Stimulated activated CD4-positive, alpha-beta T cell treated with anti-CD3 and anti-CD28 coated beads, Interleukin-2, amount 100 ng/mL, for 4 hours (primary cell): ENCODE measurements at places on chromosomes 6 and 20.

DNA sequence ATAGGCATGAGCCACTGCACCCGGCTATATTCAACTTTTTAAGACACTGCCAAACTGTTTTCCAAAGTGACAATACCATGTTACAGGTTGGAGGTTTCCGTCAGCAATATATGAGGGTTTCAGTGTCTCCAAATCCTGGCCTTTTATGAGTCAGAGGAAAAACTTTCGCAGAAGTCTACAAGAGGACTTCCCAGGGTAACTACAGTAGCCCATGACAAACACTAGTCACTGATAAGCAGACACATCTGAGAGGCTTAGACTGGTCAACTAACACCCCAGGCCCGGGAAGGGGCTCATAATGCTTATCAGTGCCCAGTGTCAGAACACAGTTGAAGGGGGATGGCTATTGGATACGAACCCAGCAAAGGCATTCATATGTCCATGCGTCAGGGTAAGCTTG is 85.4 kb downstream of the SOX4 start:
- DNase-seq: no peak

GRCh38 chr20:18404172-18404571 is 62.7 kb downstream of the DZANK1 start:
- DNase-seq: no peak

- no peak for DNase-seq
Measured at GRCh38 chr6:129513471-129513870, 196.5 kb downstream of the ARHGAP18 start.

DNA sequence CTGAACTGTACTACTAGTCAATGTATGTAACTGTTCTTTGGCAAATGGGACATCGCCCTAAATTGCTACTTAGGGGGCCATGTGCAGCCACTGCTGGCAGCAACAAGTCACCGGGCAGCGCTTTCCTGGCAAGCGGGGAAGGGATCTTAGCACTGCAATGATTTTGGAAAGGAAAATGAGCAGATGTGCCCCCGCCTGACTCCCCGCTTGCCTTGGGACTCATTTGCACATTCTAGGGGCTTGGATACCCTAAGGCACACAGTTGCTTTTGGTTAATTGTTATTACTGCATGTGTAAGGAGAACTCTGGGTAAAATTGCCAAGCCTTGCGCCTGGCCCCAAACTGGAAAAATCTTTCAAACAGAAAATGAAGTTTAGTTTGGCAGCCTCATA is 32.2 kb downstream of the CD83 start:
- no peak for DNase-seq

- DNase-seq: no peak
Measured at GRCh38 chr6:101393251-101393828, at the start of gene GRIK2. Gene GRIK2 (plus strand): TSS chr6:101393708.

DNA sequence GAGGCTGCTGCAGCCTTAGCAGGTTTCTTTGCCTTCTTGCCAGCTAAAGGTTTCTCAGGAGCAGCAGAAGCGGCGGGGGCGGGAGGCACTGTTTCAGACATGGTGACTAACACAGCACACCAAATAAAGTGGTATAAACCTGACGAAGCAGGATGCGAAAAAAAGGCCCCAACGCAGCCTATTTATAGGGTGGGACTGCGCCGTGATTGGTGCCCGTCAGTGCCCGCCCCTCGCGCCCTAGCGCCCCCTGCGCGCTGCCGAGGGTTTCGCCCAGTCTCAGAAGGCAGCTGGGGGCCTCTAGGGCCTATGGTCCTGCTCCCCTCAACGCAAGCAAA is 55.0 kb downstream of the TRIM38 start:
- DNase-seq: peak; percentile 76

GRCh38 chr20:61219021-61219431 is 33.0 kb upstream of the CDH4 start:
- DNase-seq: no peak

- no peak for DNase-seq
Measured at GRCh38 chr6:166499350-166500163, 86.9 kb downstream of the RAMACL start.

GRCh38 chr6:37100745-37101144 is 69.2 kb upstream of the PIM1 start:
- DNase-seq: no peak

GRCh38 chr6:167524261-167525111 is 199.6 kb downstream of the TTLL2 start:
- DNase-seq: no peak

DNA sequence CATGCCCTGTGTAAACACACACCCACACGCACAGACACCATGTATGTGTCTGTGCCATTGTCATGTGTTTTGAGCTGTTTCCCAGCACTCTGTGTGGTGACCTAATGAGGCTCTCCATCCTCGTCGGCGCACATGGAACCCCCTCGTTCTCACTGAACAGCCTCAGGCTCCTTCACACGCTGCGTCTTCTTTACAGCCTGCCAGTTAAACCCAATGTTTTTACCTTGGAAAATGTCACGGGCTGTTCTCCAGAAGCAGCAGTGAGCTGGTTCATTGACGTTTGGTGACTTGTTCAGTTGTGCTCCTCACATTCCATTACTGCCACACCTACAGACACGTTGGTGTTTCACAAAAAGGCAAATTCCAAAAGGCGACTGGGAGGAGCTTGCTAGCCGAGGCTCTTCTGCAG is 201.0 kb upstream of the FOXQ1 start:
- no peak for DNase-seq

- no peak for DNase-seq
Measured at GRCh38 chr6:159689001-159689400, 4.0 kb downstream of the SOD2 start.

DNA sequence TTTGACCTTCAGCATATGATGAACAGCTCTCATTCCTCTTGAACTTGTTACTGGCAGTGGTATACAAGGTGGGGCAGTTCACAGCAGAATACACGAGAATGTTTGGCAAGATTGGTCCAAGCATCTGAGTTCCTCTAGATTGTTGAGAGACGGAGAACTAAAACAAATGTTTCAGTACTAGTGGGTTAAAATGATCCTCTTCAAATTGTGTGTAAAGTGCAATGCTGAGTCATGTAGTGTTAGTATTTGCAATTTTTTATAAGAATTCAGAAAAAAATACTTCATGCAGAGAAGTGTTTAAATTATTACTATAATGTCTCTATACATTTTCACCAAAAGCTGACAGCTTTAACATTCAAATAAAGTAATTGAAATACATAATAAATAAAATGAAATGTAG is 879.8 kb downstream of the TFAP2A start:
- no peak for DNase-seq

DNA sequence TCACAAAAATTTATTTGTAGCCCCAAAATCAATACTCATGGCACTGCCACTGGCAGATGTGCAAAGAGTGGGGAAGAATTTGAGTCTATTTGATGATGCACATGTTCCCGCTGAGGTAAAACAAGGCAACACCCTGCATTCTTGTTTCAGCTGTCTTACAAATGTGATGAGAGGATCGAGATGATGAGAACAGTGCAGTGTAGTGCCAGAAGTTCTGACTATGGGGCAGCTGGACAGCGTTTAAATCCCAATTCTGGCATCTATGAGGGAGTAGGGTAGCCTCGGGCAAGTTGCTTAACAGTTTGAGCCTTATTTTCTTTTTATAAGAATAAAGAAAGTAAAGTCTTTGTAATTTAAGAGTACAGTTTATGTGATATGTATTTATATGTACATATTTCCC is 296.7 kb upstream of the FKBP1C start:
- DNase-seq: no peak

GRCh38 chr20:19709635-19710335 is 48.3 kb upstream of the RIN2 start:
- no peak for DNase-seq

DNA sequence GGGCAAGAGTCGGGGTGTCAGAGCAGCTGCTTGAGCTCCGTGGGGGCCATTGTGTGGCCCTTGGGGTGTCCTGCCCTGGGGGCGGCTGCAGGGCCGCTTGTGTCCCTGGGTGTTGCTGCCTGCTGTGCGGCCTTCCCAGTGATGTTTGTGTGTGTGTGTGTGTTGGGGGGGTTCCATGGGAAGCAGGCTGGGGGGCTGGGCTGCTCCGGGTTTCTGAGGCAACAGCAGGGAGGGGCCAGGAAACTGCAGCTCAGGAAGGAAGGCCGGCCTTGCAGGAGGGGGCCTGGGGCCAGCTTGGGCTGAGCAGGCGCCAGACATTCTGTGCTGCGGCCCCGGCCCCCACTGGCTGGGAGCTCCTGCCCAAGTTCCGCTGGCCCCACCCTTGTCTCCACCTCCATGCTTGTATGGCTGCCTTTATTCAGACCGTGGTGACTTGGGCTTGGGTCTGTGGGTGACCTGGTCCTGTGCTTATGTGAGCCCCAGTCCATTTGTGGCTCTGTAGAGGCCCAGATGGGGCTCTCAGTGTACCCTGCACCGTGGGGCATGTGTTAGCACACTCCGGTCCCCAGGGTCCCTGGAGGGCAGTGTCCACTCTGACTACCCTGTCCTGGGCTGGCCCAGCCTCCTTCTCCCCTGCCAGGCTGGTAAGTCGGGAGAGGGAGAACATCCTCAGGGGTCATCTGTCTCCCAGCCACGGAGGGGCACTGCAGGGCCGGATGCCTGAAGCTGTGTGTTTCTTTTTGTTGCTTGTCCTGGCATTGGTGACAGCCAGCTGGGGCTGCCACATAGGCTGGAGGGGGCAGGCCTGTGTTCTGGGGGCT is 4.6 kb upstream of the SOX18 start:
- DNase-seq: no peak

DNA sequence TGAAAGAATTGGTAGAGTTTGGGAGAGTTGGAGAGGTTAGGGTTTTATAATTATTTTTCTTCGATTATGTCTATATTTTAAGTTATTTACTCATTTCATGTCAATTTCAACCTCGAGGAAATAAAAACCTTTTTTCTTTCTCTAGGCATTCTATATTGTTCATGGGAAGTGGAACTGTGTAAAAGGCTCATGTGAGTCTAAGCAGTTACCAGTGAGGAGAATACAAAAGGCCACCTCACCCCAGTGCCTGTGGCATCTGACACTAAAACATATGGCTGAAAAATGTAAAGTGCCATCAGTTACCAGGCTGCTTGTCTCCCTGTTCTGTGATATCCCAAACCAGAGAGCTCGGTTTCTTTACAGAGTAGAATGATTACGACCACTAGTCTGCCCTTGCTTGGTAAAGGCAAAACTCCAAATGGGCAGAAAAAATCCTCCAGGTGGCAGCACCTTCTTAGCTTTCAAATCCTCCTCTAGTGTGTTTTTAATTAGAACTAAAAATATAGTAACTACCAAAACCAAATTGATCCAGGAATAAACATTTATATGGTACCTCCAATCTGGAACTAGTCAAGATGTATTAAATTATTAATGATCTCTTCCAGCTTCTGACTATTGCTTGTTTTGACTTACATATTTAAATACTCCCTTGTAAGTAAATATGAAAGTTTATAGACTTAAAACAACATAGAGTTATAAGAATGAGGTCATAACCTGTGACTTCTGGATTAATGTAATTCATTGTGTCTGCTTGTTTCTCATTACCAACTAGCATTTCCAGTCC is 122.6 kb upstream of the MCHR2 start:
- no peak for DNase-seq

DNA sequence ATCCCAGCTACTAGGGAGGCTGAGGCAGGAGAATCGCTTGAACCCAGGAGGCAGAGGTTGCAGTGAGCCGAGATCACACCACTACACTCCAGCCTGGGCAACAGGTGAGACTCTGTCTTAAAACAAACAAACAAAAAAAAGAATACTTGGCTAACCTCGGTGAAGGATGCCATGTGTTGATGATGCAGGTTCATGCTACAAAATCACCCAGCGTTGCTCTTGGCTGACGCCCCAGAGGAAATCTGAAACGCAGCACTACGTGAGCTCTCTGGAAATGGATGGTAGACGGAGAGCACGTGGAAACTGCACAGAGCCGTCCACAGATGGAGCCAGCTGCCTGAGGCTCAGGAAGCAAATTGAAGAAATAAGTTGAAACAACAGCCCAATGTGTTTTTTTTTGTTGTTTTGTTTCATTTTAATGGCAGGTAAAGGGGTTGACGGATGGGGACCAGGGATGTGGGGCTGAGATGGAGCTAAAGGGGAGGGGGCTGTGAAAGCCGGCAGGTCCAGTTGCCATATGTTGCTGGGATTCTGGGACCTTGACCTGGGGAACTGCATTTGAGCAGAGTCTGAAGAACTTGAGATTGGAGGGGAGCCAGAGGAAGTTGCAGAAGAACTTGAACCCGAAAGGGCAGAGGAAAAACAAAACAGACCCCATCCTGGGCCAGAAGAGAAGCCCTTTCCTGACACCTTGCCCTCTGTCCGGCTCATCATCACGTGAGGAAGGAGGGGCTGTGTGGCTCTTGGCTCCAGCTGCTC is 12.8 kb upstream of the MANBAL start:
- DNase-seq: no peak

- DNase-seq: no peak
Measured at GRCh38 chr20:33328157-33329137, 45.4 kb downstream of the BPIFB1 start.

DNA sequence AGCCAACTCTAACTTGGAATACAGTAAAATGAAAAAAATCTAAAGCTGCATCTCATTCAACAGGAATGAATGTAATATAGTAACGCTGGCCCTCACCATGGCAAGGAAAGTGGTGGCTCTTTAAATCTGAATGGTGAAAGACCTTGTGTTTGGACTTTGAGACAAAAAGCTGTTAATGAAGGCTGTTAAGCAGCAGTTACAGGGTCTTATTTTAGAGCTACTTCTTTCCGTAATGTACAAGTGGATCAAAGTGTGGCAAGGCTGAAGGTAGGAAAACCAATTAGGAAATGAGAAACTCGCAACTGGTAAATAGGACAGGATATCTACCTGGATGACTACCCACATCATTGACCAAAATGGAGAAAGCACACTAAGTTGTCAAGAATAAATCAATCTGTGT is 11.6 kb upstream of the TRIM39 start:
- no peak for DNase-seq

DNA sequence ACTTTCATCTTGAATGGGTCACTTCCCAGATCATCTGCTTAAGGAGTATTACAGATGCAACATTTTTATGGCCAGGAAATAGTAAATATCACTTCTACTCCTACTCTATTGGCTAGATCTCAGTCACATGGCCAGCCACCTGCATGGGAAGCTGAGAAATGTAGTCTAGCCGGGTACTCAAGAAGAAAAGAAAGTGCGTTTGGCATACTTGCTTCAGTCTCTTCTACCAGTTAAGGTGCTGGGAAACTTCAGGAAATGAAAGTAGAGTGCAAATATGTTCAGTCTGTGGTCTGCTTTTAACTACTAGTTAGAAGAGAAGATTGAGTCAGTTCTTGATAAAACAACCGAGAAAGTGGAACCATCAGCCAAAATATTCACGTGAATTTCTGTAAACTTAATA is 129.2 kb downstream of the PDSS2 start:
- no peak for DNase-seq
